ENCODE measurements at places on chromosomes 3 and 15.

GRCh38 chr3:166471074-166471767 is 634.0 kb upstream of the BCHE start:
- DNase-seq, result no peak

DNA sequence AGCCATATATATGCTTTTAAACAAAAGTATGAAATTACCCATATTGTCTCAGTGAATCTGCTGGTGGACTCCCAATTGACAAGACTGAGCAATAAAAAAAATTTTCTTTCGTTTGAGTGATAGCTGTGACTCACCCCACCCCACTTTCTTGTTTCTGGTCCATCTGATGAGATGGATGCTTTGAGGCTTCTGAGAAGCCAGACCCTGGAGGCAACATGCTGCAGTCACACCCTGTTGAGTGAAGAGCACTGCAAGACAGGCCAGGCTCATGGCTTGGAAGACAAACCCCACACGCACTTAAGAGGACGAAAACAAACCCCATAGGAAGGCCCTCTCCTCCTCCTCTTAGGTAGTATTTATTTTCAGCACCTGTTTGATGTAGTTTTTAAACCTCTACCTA is 276.0 kb upstream of the TTC14 start:
- no peak for DNase-seq

- DNase-seq, result no peak
Measured at GRCh38 chr15:64146885-64147681, 4.4 kb upstream of the SNX22 start.

- DNase-seq, result no peak
Measured at GRCh38 chr3:159640225-159640624, 348.4 kb upstream of the IL12A start.

DNA sequence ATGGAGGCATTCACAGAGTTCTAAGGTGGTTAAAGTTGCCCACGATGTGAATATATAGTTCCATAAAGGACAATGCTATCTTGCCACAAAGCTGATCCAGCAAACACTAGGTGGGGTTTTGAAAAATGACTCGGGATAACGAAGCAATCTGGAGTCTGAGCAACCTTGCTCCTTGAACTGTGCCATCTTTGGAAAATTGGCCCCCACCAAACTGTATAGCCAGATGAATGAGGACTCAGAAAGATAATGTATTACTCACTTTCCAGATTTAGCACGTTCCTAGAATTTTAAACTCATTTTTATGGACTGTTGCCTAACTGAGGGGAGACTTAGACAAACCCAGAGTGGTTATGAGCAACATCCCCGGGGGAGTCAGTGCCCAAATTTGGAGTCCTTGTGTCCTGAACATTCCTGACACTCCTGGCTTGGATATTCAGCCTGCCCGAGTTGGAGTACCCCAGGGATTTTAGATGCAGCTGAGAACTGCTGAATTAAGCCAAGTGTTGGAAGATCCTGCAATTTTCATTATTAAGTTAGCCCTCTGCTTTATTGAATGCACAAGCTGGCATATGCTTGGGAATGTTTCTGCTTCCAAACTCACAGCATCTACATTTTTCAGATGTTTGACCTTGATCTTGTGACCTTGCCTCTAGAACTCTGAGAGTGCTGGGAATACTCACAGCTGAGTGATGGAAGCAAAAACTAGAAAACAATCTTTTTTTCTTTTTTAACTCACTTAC is 8.8 kb upstream of the MAGI1 start:
- peak; percentile 56 for DNase-seq

- peak; percentile 72 for DNase-seq
Measured at GRCh38 chr3:111080413-111080812, 8.8 kb downstream of the NECTIN3 start.

GRCh38 chr3:23129817-23130216 is 73.3 kb upstream of the UBE2E2 start:
- peak; percentile 74 for DNase-seq

DNA sequence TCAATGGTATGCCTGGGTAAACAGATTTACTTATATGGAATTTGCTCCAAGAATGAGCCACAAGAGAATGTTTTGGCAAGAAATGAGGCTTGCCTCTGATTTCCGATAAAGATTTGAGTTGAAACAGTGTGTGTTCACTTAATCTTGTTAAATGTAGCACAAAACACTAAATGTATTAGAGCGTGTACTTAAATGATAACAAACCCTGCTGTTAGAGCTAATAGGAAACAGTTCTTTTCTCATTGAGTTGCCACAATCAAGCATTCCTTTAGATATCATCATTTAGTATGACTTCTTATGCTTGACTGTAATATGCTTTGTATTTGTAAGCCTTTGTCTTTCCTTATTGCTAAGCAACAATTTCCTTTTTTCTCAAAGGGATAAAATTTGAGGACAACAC is 353.6 kb upstream of the ZNF717 start:
- no peak for DNase-seq

GRCh38 chr3:195162033-195162669 is 108.8 kb downstream of the XXYLT1 start:
- DNase-seq, result no peak

- DNase-seq, result no peak
Measured at GRCh38 chr15:98952381-98952803, 55.2 kb downstream of the PGPEP1L start.

DNA sequence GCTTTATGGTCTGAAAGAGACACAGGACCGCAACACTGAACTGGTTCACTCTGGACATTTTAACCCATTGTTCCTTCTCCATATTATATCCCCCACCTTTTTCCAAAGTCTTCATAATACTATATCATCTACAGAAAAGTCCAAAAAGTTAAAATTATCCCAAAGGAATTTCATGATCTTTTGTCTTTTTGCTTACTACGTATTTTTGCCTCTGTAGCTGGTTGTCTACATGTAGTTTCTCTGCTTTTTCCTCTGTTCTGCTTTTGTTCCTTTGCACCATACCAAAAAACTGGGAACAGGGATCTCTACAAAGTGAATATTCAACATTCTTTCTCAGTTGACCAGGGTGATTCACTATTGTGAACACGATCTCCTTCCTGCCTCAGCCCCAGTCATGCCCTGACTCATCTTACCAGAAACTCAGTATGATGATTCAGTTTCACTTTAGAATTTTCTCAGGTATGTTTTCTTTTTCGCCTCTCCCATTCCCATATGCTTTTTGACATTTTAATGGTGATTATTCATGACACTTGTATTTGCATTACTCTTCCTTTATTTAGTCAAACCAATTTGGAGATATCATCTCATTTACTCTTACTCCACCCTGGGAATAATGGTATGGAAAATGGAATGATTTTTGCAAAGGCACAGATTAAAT is 14.5 kb downstream of the EMC4 start:
- peak; percentile 85 for DNase-seq

DNA sequence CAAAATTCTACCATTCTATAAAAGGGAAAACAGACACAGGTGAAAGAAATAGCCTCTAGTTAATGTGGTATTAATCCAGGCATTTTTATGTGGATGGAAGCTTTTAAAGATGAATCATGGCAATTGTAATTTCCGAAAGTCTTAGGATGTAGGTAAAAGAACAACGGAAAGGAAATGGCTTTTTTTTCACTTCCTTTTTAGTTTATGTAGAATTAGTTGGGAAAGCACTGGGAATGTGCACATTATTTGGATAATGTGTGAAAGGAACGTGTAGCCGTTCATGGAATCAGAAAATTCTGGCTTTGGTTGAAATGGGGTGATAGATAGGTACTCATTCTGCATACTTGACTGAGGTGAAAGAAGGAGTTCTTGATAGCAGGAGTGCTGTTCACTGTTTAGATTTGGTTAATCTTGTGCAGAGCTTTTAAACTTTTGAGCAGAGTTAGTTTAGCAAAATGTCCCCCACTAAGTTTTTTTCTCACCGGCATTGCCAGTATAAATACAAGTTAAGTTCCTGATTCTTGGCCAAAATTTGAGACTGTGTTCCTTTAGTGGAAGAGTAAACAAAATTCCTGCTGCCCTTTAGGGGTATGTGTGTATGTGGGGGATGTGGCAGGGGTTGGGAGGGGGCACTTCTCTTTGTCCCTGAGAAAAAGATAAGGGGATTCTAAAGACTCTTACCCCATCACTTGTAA is 20.2 kb upstream of the UTS2B start:
- no peak for DNase-seq

DNA sequence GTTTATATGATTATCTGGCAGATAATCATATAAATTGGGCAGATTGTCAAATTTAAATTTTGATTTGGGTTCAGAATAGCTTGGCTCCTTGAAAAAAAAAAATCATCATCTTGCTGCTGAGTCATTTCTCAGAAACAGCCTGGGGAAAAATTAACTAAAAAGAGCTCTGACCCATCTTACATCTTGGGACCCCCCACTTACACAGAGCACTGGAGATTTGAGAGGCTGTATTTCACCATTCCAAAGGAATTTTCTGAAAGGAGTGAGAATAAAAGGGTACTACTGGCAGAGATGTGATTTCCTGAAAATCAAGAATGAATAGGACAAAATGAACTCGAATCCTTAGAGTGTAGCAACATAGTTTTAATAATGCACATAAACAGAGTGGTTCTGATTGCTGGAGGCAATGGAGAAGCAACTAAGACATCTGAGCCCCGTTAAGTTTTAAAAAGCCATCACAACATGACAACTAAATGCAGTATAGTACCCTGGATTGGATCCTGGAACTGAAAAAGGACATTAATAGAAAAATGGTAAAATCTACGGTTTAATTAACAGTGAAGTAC is 97.5 kb downstream of the RFTN1 start:
- no peak for DNase-seq

GRCh38 chr3:123632161-123632655 is 47.4 kb upstream of the HACD2 start:
- DNase-seq, result no peak

GRCh38 chr3:39184081-39184967 is 8.1 kb downstream of the XIRP1 start:
- DNase-seq, result no peak

DNA sequence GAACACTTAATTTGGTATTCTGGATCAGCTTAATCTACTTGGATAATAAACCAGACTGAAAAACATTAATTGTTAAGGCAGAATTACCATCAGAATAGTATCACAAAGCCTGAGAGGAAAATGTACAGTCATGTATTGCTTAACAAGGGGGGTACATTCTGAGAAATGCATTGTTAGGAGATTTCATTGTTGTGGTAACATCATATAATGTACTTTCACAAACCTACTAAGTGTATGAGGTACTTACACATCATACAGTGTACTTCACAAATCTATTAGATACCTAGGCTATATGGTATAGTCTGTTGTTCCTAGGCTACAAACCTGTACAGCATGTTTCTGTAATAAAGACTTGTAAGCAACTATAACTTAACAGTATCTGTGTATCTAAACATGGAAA is 68.2 kb downstream of the NBEAL2 start:
- no peak for DNase-seq

GRCh38 chr3:108410531-108410984 is 99.8 kb downstream of the MYH15 start:
- no peak for DNase-seq

DNA sequence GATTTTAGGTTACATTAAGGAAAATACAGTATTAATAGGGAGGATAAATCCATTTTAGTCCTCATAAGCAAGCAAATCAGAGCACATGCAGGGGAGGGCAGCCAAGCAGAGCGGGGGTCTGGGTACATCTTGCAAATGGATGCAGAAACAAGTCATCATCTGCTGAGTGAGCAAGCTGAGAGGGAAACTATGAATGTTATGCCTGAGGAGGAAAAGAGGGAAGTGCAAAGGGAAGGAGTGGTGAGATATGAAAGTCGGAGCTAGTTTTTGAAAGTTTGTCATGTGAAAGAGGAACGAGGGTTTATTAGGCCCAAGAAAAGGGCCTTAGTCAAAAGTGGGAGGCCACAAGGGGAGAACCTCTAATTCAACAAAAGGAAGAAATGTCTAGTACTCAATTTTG is 15.4 kb downstream of the PTX3 start:
- no peak for DNase-seq

DNA sequence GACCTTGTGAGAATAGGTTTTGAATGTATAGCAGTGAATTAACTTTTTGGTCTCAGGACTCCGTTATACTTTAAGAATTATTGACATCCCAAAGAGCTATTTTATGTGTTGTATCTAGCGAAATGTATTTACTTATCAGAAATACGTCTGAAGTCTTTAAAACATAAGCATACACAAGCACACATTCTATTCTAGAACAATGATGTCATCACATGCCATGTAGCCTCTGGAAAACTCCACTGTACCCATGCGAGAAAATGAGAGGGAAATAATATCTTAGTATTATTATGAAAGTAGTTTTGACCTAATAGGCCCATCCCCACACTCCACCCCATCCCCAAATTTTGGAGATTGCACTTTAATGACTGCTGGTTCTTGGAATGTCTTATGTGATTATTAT is 1.5 kb downstream of the POLR2M start:
- no peak for DNase-seq

DNA sequence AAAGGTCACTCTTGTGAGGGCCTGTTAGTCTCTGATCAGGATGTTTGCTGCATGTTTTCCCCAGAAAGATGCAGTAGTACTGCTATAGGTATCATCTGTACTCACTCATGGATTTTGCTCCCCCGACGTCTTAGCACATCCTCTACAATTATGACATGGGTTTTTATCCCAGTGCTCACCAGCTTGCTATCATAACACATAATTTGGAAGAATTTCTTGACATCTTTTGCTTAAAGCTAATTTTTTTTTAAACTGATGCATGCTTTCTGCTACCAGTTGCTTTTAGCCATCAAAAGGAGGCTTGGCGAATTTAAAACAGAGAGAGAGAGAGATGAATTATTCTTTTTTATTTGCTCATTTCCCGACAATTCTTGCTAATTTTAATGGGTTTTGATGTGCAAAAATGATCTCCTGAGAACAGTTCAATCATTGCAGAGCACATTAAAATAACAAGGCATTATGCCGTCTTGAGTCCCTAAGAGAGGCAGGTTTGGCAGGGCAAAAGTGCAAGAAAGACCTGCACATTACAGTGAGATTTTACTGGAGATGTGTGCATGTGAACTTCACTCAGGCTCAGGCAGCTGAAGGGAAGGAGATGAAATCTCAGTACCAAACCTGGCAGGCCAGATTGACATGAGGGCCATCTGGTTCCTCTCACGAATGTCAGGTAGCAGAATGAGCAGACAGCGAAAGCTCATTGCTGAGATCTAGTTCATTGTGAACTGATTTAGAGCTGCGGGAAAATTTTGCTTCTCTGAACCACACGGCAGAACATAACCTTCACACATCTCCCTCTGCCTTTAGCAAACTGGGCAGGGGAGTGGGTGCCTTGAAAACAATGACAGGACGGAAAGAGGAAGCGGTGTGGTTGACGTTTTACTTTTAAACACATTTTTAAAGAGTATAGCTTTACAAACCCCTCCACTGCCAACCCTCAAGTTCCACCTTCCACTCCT is 25.9 kb upstream of the GOLGA8B start:
- DNase-seq, result no peak

GRCh38 chr3:123448536-123449101 is at the start of gene ADCY5:
Gene ADCY5, minus strand, starts transcription at chr3:123449090. Its CDS starts 545 bp downstream, at chr3:123448545.
- peak; percentile 19 for DNase-seq

All from trophoblast cell (in vitro differentiated cells and primary cell).